ENCODE measurements at places on chromosomes 13 and 19.

DNA sequence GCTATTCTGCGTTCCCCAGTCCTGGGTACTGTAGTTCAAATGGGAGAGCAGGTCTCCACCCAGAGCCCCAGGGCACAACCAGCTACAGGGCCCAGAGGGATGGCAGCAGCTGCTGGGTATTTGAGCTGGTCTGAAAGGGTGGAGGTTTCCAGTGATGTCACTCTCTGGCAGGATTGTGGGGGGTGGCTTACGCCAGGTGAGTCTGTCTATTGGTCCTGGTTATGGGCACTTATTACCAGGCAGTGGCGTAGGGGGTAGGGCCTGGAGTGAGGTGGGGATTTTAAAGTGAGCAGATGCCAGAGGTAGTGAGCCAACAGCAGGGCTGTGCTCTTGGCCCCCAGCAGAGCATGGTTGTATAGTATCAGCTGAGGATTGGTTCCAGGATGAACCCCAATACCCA is 6.2 kb downstream of the RPS19 start:
- no peak for DNase-seq

DNA sequence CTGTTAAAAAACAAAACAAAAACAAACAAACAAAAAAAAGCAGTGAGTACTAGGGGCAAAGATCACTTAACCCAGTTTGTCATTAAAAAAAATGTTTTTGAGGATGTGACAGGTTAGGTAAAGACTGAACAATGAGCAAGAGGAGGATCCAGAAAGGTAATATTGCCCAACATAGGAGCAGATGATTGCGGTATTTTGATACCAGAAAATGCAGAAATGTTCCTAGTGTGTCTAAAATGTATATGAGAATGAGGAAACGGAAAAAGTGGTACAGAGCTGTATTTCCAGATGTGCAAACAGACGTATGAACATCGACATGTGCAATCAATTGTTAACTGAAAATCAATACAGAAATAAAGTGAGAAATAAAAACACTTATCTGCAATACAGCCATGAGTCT is 4.9 kb upstream of the LILRA4 start:
- DNase-seq, result no peak

GRCh38 chr19:46972311-46972710 is 47.3 kb upstream of the NPAS1 start:
- no peak for DNase-seq

GRCh38 chr13:108621462-108621861 is 7.9 kb upstream of the MYO16 start:
- no peak for DNase-seq

DNA sequence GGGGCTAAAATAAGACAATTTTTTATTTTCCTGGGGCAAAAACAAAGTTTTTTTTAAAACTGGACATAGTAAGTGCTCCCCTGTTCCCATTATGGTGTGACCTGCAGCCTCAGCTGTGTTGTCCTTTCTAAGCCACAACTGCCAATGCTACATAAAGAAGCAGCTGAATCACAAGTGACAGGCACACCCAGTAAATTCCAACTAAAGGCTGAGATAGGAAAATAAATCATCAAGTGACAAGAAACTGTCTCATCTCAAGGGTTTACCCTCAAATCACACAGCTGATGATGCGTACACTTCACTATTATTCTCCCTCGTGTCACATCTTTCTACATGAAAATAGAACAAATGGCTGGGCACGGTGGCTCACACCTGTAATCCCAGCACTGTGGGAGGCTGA is 28.7 kb downstream of the STK24 start:
- no peak for DNase-seq

DNA sequence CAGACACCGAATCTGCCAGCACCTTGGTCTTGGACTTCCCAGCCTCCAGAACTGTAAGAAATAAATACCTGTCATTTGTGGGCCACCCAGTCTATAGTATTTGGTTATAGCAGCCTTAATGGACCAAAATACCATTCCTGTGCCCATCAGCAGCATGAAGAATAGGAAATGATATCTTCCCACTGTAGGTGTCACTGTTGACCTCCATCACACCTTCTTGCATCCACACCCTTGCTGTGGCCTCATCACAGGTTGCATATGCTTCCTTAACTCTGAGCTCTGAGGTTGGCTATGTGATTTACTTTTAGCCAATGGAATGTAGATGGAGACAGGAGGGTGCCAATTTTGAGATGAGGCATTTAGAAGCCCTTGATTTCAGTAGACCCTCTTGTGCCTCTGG is 242.0 kb upstream of the TSHZ3 start:
- DNase-seq, result no peak

DNA sequence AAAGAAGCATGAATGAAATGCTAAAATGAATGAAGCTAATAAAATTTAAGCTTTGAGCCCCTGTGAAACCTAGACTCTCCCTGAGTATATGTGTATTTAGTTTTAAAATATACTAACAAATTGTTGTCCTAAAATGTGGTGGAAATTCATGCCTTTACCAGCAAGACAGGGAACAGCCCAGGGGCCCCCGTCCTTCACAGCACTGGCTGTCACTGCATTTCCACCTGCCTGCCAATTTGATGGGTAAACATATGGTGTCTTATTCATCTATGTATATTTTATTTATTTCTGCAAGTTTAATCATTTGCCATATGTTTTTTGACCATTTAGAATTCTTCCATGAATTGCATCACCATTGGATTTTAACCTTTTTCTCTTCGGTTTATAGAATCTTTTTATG is 463.7 kb upstream of the NBEA start:
- DNase-seq, result no peak

DNA sequence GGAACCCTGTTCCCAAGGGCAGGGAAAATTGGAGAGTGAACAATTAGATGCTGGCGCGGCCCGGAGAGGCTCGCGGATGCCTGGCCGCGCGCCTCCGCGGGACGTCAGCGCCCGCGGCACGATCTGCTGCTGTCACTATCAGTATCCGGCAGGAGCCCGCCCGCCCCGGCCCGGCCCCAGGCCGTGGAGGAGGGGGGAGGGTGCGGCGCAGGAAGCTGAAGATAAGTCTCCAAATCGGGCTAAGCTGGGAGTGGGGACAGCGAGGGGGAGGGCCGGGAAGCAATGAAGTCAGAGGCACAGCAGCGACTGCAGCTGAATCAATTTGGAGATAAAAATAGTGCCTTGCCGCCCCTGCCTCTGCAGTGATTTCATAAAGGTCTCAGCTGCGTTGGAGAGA is 441.5 kb upstream of the KLF12 start:
- peak; percentile 78 for DNase-seq

GRCh38 chr13:42041011-42041683 is 7.3 kb upstream of the DGKH start:
- peak; percentile 39 for DNase-seq

All from fibroblast of skin of right quadriceps (primary cell).